ENCODE measurements at places on chromosomes 3 and 15. TPM values are rescaled to one million over a fixed set of nuclear protein-coding genes. Genes with fewer than 3 reads are reported as not detected.
A peak's percentile ranks its signal among the peaks of the same experiment; 100 is the strongest.

GRCh38 chr3:180229113-180229512, 192.4 kb upstream of the PEX5L start:
- DNase-seq = no peak
- no peak overlapping the region for H3K27ac ChIP-seq
- H3K4me1 ChIP-seq = no peaks in the 10 kb centered on the region
- H3K4me3 ChIP-seq = no peak overlapping the region

DNA sequence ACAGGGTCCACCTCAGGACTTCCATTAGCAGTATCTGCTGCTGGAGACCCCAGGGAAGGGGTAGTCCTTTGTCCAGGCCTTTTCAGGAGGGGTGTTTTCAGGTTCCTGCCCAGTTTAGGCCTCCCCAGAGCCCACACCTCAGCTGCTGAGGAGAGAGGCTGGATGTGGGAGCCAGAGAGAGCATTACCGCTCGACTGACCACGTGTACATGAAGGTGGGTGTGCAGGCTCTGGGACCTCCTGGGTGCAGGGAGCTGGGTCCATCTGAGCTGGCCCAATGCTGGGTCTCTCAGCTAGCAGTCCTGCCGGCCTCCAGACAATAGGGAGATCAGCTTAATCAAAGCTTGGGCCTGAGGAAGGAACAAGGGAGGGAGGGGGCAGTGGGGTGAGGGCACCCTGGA, 29.1 kb upstream of the POLG start:
- H3K27me3 ChIP-seq = peaks cover 86% of the 10 kb centered on the region
- no peaks in the 10 kb centered on the region for H3K36me3 ChIP-seq
- no peak overlapping the region for H3K4me3 ChIP-seq
- no peaks in the 10 kb centered on the region for H3K4me1 ChIP-seq

DNA sequence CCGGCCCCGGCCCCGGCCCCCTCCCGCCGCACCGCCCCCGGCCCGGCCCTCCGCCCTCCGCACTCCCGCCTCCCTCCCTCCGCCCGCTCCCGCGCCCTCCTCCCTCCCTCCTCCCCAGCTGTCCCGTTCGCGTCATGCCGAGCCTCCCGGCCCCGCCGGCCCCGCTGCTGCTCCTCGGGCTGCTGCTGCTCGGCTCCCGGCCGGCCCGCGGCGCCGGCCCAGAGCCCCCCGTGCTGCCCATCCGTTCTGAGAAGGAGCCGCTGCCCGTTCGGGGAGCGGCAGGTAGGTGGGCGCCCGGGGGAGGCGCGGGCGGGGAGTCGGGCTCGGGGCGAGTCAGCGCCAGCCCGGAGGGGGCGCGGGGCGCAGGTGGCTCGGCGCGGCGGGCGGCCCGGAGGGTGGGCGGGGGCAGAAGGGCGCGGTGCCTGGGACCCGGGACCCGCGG, 352 bp downstream of the CHRD start:
- no peak overlapping the region for H3K27ac ChIP-seq
- peaks cover 5% of the 10 kb centered on the region for H3K4me1 ChIP-seq
- peaks cover 45% of the 10 kb centered on the region for H3K27me3 ChIP-seq
- H3K4me3 ChIP-seq = no peak overlapping the region
- no peaks in the 10 kb centered on the region for H3K36me3 ChIP-seq

- peak overlapping the region; percentile 90 for H3K27ac ChIP-seq
- peaks cover 29% of the 10 kb centered on the region for H3K4me1 ChIP-seq
- DNase-seq = no peak
- no peaks in the 10 kb centered on the region for H3K27me3 ChIP-seq
- H3K36me3 ChIP-seq = no peaks in the 10 kb centered on the region
- H3K4me3 ChIP-seq = peak overlapping the region; percentile 18
These were observed 40.8 kb upstream of the CD47 start for GRCh38 chr3:108131475-108132134.

DNA sequence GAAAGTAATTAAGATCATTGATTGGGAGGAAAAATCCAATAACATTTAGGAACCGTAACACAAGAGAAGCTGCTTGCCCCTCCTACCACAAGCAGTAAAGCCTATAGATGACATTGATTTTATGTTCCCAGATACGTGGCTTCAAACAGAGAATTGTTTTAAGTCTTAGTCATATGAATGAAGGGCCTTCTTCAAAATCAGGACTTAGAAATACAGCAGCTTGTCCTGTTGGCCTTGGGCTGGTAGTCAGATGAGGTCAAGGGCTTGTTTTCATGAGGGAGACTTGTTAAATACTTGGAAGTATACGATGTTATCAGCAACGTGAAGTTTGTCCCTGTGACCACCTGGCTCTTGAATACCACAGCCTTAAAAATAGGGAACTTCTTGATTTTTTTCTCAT, 114.4 kb downstream of the VGLL4 start:
- peak overlapping the region; percentile 26 for H3K4me3 ChIP-seq
- H3K4me1 ChIP-seq = peaks cover 33% of the 10 kb centered on the region

DNA sequence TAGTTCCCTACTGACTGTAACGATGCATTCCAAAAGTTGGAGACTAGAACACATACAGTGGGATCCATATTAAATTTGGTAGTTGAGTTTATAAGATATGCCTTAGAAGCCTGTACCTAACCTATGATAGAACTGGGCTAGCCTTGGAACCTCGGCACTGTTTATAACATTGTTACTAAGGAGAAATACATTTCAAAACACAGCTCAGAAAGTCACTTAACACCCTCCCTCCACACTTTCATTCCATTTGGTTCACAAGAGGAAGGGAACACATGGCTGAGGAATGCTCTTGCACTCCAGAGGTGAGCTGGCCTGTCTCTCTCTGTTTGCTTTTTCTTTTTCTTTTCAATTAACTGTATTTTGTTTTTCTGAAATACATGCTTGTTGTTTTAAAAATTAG, 48.7 kb upstream of the TSC22D2 start:
- H3K27me3 ChIP-seq = no peaks in the 10 kb centered on the region
- DNase-seq = no peak
- no peak overlapping the region for H3K27ac ChIP-seq
- H3K36me3 ChIP-seq = no peaks in the 10 kb centered on the region

DNA sequence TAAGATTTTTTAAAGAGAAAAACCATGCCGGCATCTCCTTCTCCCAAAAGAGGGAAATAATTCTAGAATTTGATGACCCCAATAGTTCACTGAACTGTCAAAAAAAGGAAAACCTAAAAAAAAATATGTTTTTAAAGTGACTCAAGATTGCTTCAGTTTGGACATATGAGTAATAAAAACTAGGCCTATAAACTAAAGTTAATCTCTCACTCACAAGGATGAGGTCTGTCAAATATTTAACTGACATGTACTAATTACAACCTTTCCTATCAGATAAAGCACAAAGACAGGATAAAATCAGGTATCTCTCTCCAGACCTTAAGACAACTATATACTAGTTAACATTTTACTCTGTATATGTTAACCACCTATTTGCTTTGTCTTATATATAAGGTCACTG, 231.9 kb downstream of the NSUN3 start:
- H3K4me3 ChIP-seq = no peak overlapping the region
- H3K27ac ChIP-seq = no peak overlapping the region
- H3K27me3 ChIP-seq = no peaks in the 10 kb centered on the region
- H3K4me1 ChIP-seq = no peaks in the 10 kb centered on the region
- no peak for DNase-seq

Gene PLCH1
- 0.65 TPM for total RNA-seq

DNA sequence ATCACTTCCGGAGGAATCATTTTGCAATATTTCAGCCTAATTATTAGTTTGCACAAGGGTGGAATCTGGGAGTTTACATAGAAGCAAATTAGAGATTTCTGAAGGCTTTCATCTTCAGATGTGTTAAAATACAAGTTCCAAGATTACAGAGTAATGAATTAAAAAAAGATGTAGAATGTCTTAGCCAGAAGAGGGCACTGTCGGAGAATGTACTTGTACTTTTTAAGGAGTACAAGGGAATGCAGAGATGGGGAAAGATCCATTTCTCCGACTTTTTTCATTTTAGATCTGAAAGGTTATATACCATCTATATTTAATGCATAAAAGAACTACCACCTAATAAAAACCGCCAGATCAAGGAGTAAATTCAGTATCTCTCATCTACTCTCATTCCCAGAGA, 43.1 kb upstream of the WDR5B start:
- no peak overlapping the region for H3K4me3 ChIP-seq
- H3K27ac ChIP-seq = no peak overlapping the region
- DNase-seq = peak; percentile 26
- peaks cover 29% of the 10 kb centered on the region for H3K36me3 ChIP-seq
- H3K4me1 ChIP-seq = no peaks in the 10 kb centered on the region

- no peaks in the 10 kb centered on the region for H3K36me3 ChIP-seq
- no peaks in the 10 kb centered on the region for H3K4me1 ChIP-seq
- no peak overlapping the region for H3K4me3 ChIP-seq
These were observed 12.4 kb upstream of the SEC13 start for GRCh38 chr3:10333349-10333650.

GRCh38 chr3:190183121-190183520, 62.4 kb upstream of the P3H2 start:
- peaks cover 23% of the 10 kb centered on the region for H3K4me1 ChIP-seq
- H3K27ac ChIP-seq = peak overlapping the region; percentile 96
- no peaks in the 10 kb centered on the region for H3K36me3 ChIP-seq
- no peak overlapping the region for H3K4me3 ChIP-seq
- peak; percentile 98 for DNase-seq

Gene ITIH4
- total RNA-seq = 2.8 TPM

Gene BNC1
- total RNA-seq = 13.7 TPM

Gene XIRP1
- 1.1 TPM for total RNA-seq

DNA sequence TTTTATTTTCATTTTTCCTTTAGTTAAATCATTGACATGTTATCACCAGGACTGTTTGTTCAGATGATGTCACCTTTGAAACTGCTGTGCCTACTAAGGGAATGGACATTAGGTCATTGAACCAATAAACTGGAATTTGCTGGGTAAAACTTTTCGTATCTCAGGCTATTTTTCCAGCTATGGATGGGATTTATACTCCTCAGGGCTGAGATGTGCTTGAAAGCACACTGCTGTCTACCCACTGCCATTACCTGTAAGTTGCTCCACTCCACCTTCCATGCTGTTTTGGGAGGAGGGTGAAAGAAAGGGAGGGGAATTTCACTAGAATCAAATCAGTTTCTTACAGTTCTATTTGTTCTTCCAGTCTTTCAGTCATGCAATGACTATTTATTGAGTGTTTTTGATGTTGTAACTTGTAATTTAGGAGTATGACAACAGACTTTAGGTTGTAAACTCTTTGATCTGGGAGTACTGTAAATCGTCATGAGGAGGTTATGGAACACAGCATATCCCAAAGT, 11.3 kb downstream of the EHD4 start:
- H3K4me3 ChIP-seq = no peak overlapping the region
- peak overlapping the region; percentile 34 for H3K27ac ChIP-seq
- H3K27me3 ChIP-seq = no peaks in the 10 kb centered on the region
- H3K36me3 ChIP-seq = no peaks in the 10 kb centered on the region
- DNase-seq = no peak

DNA sequence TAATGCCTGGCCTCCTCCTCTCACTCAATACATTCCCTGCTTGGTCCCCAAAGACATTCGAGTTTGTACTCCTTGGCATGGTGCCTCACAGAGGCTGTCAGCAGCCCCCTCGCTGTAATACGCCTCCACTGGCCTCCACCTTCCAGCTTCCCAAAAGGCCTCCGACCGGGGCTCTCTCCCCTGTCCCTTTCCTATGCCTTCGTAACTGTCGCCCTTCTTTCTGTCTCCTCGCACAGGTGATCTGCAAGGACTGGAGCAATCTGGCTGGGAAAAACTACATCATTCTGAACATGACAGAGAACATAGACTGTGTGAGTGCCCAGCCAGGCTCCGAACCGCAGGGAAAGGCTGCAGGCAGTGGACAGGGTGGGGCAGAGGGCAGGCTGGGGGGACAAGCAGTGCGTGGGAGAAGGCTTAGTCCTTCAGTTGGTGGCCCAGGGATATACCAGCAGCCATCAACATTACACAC, 10.7 kb upstream of the ABTB1 start:
- no peaks in the 10 kb centered on the region for H3K4me1 ChIP-seq
- no peak for DNase-seq
- H3K36me3 ChIP-seq = no peaks in the 10 kb centered on the region
- no peak overlapping the region for H3K4me3 ChIP-seq
- H3K27ac ChIP-seq = no peak overlapping the region
- H3K27me3 ChIP-seq = no peaks in the 10 kb centered on the region

Gene GOLGA8G
- total RNA-seq = not detected

DNA sequence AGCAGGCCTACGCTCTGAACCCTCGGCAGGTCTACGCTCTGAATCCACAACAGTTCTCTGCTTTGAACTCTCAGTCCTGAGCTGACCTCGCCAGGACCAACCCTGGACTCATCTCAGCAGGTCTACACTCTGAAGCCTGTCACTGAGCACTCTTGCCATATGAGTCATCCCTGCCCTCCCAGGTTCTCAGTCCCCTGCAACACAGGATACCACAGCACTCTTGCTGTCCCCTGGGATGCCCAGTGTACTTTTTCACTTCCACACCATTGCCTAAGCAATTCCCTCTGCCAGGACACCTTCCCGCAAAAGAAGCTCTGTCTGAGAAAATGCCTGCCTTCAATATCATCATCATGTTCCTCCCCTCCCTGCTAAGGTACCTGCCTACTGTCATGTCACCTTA, 42.0 kb downstream of the NUP210 start:
- peak; percentile 6 for DNase-seq
- H3K4me3 ChIP-seq = no peak overlapping the region
- H3K36me3 ChIP-seq = no peaks in the 10 kb centered on the region
- peaks cover 37% of the 10 kb centered on the region for H3K4me1 ChIP-seq
- no peak overlapping the region for H3K27ac ChIP-seq

Gene POTEB2
- total RNA-seq = not detected

DNA sequence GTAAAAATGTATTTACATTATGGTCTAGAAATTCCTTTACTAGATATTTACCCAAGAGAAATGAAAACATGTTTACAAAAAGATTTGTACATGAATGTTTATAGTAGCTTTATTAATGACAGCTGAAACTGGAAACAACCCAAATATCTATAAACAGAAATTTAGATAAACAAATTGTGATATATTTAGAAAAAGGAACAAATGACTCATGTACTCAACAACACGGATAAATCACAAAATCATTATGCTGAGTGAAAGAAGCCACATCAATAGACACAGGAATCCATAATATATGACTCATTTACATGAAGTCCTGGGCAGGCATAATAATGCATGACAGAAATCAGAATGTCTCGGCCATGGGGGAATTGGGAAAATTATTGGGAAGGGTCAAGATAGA, 1020.2 kb downstream of the SQOR start:
- H3K36me3 ChIP-seq = no peaks in the 10 kb centered on the region
- no peaks in the 10 kb centered on the region for H3K27me3 ChIP-seq
- no peak for DNase-seq
- no peak overlapping the region for H3K27ac ChIP-seq
- no peaks in the 10 kb centered on the region for H3K4me1 ChIP-seq

DNA sequence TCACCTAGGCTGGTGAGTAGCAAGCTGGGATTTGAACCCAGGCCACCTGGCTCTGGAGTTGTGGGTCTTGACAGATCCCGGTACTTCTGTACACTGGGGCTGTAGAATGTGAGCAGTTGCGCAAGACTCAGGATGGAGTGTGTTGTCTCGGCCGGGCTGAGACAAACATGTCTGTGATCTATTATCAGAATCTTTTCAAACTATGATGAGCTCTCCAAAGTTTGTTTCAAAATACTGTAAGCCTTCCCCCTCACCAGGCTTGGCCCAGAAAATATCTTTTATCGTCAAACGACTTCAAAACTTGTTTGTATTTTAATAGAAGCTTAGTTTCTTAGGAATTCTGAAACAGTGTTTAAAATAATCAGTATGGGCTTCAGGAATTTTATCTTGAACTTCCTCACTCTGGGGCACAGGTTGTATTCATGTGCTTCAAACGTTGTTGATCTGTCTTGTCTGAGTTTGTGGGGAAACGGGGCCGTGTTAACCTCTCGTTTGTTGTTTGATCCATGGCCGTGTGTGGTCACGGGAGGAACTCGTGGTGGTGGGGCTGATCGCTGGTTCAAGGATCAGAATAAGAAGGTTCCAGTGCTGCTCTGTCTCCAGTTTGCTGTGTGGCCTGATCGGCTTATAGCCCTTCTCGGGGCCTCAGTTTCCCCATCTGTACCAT, 40.3 kb upstream of the TFRC start:
- no peak overlapping the region for H3K4me3 ChIP-seq
- H3K4me1 ChIP-seq = no peaks in the 10 kb centered on the region
- no peak overlapping the region for H3K27ac ChIP-seq
- no peaks in the 10 kb centered on the region for H3K27me3 ChIP-seq

Gene EPHB3
- 17.2 TPM for total RNA-seq
